SK-N-MC (cell line): ENCODE measurements at places on chromosomes 5 and 9.

- DNase-seq, result no peak
These were observed 42.9 kb upstream of the ALDOB start for GRCh38 chr9:101478444-101478843.

DNA sequence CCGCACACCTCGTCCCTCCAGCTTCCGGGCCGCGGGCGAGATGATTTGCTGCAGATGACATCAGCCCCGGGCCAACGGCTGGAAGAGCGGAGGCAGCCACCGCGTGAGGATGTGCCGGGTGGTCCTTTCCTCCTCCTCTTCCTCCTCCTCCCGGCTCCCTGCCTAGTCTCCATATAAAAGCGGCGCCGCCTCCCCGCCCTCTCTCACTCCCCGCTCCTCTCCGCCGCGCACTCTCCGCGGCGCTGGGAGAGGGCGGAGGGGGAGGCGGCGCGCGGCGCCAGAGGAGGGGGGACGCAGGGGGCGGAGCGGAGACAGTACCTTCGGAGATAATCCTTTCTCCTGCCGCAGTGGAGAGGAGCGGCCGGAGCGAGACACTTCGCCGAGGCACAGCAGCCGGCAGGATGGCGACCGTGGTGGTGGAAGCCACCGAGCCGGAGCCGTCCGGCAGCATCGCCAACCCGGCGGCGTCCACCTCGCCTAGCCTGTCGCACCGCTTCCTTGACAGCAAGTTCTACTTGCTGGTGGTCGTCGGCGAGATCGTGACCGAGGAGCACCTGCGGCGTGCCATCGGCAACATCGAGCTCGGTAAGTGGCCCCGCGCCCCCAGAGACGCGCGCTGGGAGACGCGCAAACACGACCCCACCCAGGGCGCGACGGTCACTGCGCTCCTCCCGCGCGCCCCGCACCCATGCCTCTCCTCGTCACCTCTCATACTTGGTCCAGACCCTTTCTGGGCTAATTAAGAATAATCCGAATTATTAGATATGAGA lies at the start of gene MAP1B:
TSS of gene MAP1B (plus strand) at position 345 of the 770 bp plus-strand sequence. CDS start at position 402, 57 bp downstream.
- no peak for DNase-seq

GRCh38 chr5:40995801-40996586 lies 75.1 kb downstream of the MROH2B start:
- DNase-seq, result no peak

DNA sequence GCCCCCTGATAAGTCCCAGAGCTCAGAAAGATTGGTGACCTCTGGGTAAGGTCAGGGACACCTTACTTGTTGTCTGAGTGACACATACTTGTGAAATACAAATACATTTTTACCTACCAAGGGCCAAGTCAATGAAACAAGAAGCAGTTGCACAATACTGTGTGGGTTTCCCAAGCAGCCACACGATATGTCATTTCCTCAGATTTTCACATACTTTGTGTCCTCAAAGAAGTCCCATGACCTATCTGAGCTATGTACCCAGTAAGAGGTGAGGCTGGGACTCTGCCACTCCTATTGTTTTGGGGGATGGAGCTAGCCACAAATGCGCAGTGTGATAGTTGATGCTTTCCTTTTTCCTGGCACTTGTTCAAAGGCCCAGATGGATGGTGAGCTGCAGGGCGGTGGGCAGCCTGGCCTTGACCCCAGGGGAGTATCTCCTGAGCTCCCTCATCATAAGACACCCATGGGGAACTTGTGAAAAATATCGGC lies 4.8 kb upstream of the SLC25A51 start:
- no peak for DNase-seq

- DNase-seq, result no peak
These were observed 104.2 kb upstream of the RAI14 start for GRCh38 chr5:34551911-34552433.

DNA sequence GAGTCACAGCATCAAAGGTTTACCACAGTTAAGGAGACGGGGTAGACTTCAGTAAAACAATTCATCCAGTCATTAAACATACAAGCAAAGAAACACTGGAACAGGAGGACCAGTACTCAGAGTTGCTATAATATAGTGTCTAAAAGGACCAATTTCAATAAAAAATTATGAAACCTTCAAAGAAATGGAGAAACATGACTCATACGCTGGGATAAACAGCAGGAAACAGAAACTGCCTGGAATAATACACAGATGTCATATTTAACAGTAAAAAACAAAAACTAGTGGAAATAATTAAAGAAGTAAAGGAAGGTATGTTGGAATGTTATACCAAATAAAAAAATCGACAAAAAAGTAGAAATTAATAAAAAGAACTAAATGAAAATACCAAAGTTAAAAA lies 1075.9 kb downstream of the NR2F1-AS1 start:
- DNase-seq, result no peak

DNA sequence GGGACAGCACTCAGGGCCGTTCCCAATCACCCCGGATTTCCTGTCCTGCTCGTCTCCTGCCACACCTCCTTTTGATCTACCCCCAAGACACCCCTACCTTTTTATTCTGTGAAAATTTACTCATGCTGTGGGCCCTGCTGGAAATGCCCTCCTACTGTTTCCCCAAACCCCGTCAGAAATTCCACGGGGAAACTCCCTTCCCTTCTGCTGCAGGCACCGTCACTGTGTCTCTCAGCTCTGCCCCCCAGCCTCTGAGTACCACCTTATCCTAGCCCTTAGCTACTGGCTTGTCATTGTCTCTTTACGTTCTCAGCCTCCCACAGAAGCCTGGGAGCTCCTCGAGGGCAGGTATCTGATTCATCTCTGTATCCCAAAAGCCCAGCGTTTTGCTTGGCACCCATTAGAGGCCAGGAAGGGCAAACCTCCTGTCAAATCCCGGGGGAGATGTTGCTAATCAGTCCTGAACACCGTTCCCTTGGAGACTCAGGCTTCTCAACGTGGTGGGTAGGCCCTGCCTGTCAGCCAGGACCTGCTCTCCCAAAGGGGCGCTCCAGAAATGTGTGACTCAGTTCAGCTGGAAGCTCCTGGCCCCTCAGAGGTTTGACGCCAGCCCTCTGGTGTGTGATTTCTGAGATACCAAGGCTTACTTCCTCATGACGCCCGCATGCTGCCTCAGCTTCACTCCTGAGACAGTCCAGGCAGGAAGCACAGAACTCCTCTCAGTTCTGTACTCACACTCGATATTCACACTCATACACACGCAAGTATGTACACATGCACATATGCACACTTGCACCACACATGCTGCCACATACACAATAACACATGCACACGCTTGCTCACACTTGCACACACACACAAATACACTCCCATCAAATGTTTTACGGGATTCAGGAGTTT lies 50.7 kb upstream of the GRHPR start:
- no peak for DNase-seq

GRCh38 chr9:23079798-23080197 lies 633.2 kb downstream of the DMRTA1 start:
- no peak for DNase-seq

DNA sequence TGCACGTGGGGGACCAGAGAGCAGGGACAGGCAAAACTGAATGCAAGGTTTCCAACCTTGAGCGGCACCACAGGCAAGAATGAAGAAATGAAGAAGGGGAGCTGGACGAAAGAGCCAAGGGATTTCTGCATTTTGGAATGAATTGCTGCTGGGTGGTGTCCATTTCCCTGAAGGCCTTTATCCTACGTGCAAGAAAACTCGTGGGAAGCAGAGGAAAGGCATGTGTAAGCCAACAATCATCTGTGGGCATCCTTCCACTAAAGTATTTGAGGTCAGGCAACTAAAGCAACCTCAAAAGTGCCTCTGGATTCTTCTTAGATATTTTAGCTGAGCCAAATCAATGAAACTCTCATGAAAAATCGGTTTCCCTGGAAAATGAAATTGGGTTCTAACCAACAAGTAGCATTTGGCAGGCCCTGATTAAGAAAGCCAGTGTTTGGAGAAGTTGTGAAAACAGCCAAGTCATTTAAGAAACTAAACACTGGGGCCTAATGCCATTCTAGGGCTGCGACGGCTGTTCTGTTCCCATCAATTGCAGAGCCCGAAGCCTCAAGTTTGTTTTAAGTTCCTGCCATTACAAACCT lies 4.7 kb upstream of the TGFBI start:
- no peak for DNase-seq

GRCh38 chr9:112377684-112378327 lies 2.1 kb upstream of the HSDL2 start:
- no peak for DNase-seq

DNA sequence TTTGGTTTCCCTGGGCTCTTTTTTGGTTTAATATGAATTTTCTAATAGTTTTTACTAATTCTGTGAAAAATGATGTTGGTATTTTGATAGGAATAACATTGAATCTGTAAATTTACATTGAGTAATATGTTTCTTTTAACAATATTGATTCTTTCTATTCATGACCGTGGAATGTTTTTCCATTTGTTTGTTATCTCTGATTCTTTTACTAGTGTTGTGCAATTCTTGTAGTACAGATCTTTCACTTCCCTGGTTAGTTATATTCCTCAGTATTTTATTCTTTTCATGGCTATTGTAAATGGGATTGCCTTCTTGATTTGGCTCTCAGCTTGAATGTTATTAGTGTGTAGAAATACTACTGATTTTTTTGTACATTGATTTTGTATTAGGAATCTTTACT lies 137.9 kb downstream of the PRR16 start:
- no peak for DNase-seq
